Stimulated activated CD4-positive, alpha-beta T cell treated with anti-CD3 and anti-CD28 coated beads, Interleukin-2, amount 100 ng/mL, for 48 hours (primary cell): ENCODE measurements at places on chromosomes 7 and 10.

GRCh38 chr7:69859342-69859741 lies 261.1 kb downstream of the AUTS2 start:
- DNase-seq: no peak

DNA sequence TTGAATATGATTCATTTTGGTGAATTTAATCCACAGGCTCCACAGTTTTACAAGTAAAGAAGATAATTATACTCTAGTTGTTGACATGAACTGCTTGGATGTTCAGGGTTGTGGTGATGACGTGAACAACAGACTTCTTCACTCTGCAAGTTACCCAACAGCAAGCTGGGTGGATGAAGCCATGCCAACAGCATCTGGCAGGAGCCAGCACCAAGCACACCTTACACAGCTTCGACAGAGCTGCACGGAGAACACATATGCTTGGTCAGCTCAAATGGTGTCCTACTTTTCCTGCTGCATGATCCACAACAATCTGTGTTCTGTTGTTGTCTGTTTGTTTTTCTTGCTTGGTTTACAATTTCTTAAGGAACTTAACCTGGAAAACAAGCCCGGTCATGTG lies 9.8 kb downstream of the NOD1 start:
- DNase-seq: no peak

DNA sequence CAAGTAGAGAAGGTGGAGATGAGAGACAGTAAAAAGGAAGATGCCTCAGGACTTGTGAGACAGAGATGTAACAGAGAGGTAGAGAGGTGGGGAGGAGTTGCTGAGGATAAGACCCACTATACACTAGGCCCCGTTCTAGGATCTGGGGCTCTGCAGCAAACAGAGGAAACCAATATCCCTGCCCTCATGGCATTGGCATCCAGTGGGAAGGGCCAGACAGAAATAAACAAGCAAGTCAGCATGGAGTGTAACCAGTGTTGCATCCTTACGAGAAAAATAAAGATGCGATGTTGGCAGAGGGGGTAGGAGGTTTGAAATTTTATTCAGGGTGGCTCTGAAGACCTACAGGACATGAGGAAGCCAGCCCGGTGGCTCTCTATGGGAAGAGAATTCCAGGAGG lies 22.0 kb upstream of the EEPD1 start:
- DNase-seq: no peak

DNA sequence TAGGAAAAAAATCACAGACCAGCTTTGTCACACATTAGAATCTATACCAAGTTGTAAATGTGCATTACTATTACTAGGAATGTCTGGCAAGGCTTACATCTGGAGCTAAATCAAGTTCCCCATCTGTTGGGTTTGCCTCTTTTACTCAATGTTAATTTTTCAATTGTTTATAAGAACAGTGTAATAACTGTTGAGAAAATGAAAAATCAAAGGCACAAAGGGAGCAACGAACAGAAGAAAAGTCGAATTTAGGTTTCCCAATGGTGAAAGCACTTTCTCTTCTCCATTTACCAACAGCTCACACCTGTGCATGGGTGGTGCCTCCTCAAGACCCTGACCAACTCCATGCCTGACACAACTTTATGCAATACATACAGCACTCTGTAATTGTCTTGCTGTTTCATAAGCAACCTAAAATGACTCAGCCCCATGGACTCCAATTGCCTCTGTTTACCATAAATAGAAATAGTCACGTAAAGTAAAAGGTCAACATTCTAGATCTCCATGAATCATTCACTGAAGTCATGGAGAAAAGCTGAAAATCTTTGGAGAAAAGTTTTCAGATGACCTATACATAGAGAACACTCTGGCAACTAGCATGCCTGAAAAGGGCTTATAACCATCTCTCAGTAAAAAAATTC lies 95.5 kb upstream of the KCNIP2 start:
- no peak for DNase-seq
